COR-L47 (cell line): ENCODE measurements at places on chromosomes 6 and 20.

DNA sequence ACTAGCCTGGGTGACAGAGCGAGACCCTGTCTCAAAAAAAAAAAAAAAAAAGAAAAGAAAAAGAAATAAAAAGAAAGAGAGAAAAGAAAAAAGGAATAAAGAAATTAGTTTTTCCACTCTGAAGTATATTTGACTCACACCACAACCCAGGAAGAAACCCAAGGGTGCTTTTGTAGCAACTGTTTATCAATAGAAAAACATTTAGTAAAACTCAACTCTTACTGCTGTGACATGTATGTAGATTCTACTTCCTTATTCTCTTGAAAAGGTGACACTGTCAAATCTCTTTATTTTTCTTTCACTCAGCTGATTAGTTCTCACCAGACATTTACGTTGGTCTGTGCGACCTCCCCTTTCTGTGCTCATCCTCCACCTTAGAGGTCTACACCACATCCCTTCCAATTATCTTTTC lies 99.9 kb upstream of the SHLD1 start:
- DNase-seq = no peak

DNA sequence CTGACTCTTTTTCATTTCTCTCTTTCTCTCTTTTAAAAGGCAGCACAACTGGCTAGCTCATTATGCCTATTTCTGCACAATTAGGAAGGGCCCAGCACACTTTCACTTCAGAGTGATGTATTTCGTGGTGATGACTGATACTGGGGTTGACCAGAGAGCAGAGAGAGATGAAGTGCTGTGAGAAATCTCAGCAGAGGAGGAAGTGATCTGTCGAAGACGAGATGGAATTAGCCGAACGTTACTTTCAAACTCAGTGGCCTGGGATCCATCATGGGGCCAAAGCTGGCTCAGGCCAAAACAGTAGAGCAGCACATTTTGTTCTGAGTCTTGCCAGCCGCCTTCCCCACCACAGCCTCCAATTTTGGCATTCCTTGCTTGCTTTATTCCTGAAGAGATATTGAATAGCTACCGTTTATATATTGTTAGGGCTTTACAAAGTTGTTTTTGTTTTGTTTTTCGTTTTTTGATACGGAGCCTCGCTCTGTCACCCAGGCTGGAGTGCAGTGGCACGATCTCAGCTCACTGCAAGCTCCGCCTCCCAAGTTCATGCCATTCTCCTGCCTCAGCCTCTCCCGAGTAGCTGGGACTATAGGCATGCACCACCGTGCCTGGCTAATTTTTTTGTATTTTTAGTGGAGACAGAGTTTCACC lies 213.2 kb upstream of the ECI2 start:
- no peak for DNase-seq

GRCh38 chr20:36370991-36371790 lies 65.1 kb downstream of the DLGAP4 start:
- no peak for DNase-seq

GRCh38 chr6:92942549-92942948 lies 476.8 kb downstream of the EPHA7 start:
- no peak for DNase-seq

GRCh38 chr20:58826271-58826670 lies 24.4 kb downstream of the GNAS-AS1 start:
- DNase-seq = no peak

DNA sequence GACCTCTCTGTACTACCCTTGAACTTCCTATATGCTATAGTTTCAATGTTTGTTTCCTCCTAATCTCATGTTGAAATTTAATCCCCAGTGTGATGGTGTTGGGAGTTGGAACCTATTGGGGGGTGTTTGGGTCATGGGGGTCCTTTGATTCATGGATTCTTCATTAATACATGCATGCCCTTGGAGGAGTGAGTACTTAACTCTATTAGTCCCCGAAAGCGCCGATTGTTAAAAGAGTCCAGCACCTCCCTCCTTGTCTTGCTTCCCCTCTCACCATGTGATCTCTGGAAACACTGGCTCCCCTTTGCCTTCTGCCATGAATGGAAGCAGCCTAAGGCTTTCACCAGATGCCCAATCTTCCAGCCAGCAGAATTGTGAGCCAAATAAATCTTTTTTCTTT lies 31.7 kb downstream of the NCR2 start:
- no peak for DNase-seq

GRCh38 chr20:23200914-23201313 lies 114.8 kb upstream of the CD93 start:
- peak; percentile 73 for DNase-seq

DNA sequence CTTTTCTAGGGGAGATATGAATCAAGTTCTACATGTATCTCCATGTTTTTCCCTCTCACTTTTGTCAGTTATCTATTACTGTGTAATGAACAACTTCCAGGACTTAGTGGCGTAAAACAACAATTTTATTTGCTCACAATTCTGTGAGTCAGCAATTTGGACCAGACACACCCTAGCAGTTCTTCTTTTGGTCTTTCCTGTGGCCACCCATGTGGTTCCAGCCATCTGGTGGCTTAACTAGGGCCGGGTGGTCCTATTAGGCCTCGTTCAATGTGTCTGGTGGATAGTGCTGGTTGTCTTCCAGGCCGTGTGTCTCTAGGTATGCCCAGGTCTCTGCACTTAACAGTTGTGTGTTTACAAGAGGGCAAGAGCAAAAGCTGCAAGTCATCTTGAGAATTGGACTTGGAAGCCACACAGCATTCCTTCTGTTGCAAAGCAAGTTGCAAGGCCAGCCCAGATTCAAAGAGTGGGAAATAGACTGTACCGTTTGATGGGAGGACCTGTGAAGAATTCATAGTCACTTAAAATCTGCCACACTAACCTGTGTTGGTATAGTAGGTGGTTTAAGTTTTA lies 20.8 kb upstream of the SLC35D3 start:
- DNase-seq = no peak

DNA sequence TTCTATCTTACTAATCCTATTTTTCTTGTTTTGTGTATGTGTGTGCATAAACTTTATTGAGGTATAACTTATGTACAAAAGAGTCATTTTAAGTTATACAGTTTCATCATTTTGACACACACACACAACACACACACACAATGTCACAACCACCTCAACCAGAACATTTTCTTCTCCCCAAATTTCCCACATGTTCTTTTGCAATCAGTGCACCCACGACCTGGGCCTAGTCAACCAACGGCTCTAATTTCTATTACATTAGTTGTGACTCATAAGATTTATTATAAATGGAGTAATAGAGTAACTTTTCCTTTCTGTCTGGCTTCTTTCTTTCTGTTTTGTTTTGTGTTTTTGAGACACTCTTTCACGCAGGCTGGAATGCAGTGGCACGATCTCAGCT lies 9.8 kb upstream of the POM121L2 start:
- no peak for DNase-seq

GRCh38 chr6:3504938-3505805 lies 48.3 kb upstream of the SLC22A23 start:
- DNase-seq = no peak

DNA sequence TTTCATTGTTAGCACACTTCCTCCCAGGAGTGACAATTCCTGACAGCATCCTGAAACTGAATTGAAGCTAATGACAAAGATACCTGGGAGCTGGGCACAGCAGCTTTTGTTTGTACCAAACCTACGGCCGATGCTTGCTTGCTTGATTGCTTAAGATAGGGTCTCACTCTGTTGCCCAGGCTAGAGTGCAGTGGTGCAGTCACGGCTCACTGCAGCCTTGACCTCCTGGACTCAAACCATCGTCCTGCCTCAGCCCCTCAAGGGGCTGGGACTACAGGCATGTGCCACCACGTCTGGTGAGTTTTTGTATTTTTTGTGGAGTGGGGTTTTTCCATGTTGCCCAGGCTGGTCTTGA lies 84.7 kb upstream of the SCP2D1 start:
- no peak for DNase-seq

DNA sequence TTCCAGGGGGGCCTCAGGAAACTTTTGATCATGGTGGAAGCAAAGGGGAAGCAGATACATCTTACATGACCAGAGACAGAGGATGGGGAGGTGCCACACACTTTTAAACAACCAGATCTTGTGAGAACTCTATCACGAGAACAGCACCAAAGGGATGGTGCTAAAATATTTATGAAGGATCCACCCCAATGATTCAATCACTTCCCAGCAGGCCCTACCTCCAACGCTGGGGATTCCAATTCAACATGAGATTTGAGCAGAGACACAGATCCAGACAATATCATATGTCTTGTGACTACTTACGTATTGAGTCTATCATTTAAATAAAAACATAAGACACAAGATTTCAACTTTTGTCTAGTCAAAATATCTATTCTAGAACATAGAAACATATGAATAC lies 351.9 kb downstream of the EPM2A start:
- no peak for DNase-seq

- DNase-seq = no peak
Measured at GRCh38 chr6:56852260-56853010, 102.5 kb upstream of the BEND6 start.

- DNase-seq = no peak
Measured at GRCh38 chr6:159305159-159305558, 136.0 kb downstream of the FNDC1 start.

DNA sequence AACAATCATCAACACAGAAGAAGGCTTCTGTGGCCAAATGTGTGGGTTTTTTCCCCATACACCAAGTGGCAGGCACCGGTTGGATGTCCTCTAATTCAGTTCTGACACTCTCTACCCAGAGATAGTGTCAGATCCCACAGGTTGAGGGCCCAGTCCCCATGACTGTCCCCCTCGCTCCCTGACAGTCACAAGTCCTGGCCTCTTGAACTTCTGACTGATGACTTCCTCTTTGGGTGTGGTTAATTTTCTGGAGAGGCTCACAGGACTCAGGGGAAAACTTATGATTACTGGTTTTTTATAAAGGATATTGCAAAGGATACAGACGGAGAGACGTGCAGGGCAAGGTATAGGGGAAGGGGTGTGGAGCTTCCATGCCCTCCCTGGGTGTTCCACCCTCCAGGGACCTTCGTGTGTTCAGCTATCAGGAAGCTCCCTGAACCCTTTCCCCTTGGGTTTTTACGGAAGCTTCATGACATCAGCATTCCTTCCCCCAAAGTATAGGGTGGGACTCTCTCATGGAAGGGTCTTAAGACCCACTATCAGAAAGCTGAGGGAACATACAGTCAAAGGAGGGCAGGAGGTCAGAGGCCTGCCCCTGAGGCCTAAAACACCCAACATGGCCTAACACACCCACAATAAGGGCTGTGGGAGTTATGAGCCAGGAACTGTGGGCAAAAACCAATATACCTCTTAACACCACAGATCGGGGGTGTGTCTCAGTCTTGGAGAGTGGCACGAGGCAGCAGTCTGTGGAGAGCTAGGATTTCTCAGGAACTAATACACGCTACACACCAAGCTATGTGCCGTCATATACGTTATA lies 33.3 kb downstream of the FARS2 start:
- DNase-seq = no peak

DNA sequence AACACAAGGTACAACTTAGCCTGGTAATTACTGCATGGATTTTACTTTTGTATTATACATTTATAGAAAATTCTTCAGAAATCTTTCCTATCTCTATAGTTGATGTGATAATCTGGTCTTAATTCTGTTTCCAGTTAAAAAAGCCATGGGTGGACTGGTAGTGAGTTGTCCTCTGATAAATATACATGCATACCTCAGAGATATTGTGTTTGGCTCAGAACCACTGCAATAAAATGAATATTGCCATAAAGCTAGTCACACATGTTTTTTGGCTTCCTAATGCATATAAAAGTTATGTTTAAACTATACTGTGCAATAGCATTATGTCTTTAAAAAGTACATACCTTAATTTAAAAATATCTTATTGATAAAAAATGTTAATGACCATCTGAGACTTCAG lies 708.6 kb upstream of the MARCKS start:
- no peak for DNase-seq

DNA sequence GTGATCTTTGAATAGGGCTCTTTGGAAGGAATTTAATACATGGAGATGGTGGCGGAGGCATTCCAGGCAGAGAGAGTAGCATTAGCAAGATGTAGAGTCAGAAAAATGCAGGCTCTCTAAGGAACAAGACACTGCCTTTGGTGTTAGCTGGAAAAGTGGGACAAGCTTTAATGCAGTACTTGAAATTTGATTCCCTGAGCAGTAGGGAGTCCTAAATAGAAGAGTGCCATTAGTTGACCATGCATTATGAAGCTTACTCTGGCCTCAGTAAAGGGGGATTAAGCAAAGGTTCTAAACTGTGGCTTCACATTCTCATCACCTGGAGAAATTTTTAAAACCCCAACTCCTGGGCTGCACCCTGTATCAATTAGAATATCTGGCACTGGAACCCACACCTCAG lies 494.8 kb upstream of the SOX4 start:
- DNase-seq = no peak

- DNase-seq = no peak
Measured at GRCh38 chr6:40112350-40112749, 178.1 kb upstream of the MOCS1 start.

- no peak for DNase-seq
Measured at GRCh38 chr6:112649853-112650252, 302.7 kb downstream of the RFPL4B start.

DNA sequence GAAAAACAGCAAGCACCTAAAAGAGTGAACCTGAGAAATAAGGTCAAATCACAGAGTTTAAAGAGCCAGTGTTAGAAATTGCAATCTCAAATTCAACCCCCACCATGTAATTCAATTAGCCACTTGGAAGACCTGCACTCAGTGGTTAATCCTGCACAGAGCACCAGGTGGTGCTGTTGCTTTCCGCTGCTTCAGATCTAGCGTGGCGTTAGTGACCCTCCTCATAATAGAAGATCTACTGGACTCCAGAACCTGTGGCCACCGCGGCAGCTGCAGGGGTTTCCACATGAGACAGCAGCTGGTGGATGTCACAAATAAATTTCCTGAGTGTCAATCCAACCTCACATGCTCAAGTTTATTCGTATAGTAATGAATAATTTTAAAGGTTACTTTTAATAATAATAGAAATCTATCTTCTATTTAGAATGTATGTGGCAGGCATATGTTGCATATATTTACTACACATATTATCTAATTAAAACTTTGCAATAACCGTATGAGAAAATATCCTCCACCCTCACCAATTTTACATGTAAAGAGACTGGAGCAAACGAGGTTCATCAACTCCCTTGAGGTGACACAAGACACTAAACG lies 84.4 kb downstream of the SYNE1 start:
- peak; percentile 31 for DNase-seq

DNA sequence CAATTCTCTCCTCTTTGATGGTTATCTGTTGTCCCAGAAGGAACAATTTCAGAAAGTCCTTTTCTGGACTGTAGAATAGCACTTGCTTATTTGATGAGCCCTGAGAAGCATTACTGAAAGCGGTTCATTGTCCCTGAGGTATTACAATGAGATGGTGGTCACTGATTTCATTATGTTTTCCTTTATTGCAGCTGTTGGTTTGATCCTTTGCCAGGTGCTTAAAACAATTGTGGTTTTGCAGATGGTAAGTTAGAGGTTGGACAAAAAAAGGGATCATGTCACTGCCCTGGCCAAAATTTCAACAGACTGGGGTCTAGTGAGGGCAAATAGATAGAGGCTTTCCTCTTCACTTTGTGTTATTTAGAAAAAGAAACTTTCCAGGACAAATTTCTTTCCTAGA lies 61.9 kb downstream of the ESR1 start:
- DNase-seq = no peak

DNA sequence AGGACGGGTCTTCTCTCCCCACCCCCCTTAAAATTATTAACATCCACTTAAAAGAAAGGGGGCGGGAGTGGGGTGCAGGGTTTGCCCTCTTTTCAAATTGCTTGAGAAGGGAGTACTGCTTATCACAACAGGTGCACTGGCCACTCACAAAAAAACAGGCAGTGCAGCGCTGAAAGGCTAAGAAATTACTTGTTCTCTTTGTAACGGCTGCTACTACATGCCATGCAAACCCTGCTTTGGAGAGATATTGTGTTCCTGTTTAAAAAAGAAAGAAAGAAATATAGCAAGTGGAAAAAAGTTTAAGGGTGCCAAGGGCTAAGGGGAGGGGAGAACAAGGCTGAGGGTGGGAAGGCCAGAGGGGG lies 312.7 kb upstream of the JARID2 start:
- DNase-seq = no peak
